Hepatocyte (in vitro differentiated cells): ENCODE measurements at places on chromosomes 5 and 9. TPM values are rescaled to one million over a fixed set of nuclear protein-coding genes. Genes with fewer than 3 reads are reported as not detected.

FOXD4L5 gene
- total RNA-seq: 0.04 TPM in 1 of 2 replicates, not detected in the other

SAXO1 gene
- not detected in 2 replicates for total RNA-seq

GRCh38 chr5:126516133-126516532 is 78.9 kb downstream of the ALDH7A1 start:
- H3K4me1 ChIP-seq: peaks cover 12% of the 10 kb centered on the region
- no peak overlapping the region for H3K27ac ChIP-seq
- H3K27me3 ChIP-seq: no peaks in the 10 kb centered on the region
- no peaks in the 10 kb centered on the region for H3K36me3 ChIP-seq
- DNase-seq: peak; percentile 38

GRCh38 chr5:160921-161802 is 30.1 kb upstream of the LRRC14B start:
- H3K4me1 ChIP-seq: no peaks in the 10 kb centered on the region
- no peaks in the 10 kb centered on the region for H3K27me3 ChIP-seq
- no peak for DNase-seq
- H3K27ac ChIP-seq: no peak overlapping the region

GRCh38 chr9:86968258-86968920 is 21.1 kb upstream of the GAS1 start:
- DNase-seq: no peak
- H3K27ac ChIP-seq: peak overlapping the region; percentile 29
- peaks cover 7% of the 10 kb centered on the region for H3K27me3 ChIP-seq

- no peak for DNase-seq
- no peak overlapping the region for H3K27ac ChIP-seq
- no peak overlapping the region for H3K4me3 ChIP-seq
- no peaks in the 10 kb centered on the region for H3K4me1 ChIP-seq
Measured at GRCh38 chr5:158714049-158714643, 385.6 kb downstream of the EBF1 start.
